ENCODE measurements at places on chromosomes 6 and 20.

DNA sequence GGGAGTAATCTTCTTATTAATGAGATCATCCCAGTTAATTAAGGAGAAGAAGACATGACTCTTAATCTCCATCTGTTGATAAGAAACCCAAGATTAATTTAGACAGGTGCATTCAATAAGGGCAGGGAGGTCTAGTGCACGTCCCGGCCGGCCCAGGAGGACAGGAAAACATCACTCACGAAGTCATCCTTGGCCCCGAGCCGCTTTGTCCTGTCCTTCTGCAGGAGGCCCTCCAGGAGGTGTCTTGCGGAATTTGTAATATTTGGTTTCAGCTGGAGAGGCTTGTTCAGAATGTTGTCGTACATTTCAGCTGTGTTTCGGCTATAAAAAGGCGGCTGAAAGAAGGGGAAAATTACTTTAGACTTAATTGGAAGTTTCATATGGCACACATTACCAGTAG lies 118.4 kb upstream of the SLC2A12 start:
- no peak for DNase-seq

- no peak for DNase-seq
These were observed 186.3 kb upstream of the SYNCRIP start for GRCh38 chr6:85828973-85829372.

- no peak for DNase-seq
These were observed 19.7 kb downstream of the TRAF3IP2 start for GRCh38 chr6:111585974-111586315.

- no peak for DNase-seq
These were observed 76.7 kb downstream of the RREB1 start for GRCh38 chr6:7184502-7184901.

GRCh38 chr6:126170433-126170832 lies 169.5 kb upstream of the CENPW start:
- no peak for DNase-seq

GRCh38 chr6:28218312-28219248 lies 6.5 kb upstream of the ZSCAN9 start:
- no peak for DNase-seq

- DNase-seq: no peak
These were observed 85.1 kb downstream of the AGPAT4 start for GRCh38 chr6:161188547-161189465.

DNA sequence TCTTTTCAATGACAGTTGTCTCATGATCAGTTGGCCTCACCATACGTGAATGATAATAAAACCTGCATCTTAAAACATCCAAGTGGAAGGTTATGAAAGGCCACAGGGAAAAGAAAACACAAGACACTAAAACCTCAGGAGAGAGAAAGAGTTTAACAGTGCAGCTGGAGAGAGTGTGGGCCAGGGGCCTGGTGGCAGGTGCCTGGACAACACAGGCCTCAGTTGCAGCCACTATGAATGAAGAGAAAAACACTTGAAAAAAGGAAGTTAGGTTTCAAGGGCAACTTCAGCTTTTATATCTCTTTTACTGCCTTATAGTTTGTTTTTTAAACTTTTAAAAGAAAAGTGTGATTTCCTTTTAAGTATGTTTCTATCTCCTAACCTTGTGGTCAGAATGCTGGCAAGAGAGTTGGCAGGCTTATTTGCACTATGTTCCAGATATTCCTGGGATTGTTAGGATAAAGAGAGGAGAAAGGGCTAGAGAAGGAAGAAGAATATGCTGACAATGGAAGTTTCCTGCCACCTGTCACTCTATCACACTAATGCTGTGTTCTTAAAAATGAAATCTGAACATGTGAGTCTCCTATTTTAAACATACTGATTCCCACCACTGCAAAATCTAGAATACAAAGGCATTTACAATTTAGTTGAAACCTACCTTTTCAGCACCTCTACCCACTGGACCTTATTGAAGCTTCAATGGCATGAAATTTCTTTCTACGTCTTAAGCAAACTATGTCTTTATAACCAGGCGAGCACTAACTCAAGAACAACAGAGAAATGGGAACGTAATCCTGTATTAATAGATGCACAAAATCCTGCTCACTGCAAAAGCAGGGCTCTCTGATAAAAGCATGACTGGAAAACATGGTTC lies 222.4 kb downstream of the CD83 start:
- no peak for DNase-seq

DNA sequence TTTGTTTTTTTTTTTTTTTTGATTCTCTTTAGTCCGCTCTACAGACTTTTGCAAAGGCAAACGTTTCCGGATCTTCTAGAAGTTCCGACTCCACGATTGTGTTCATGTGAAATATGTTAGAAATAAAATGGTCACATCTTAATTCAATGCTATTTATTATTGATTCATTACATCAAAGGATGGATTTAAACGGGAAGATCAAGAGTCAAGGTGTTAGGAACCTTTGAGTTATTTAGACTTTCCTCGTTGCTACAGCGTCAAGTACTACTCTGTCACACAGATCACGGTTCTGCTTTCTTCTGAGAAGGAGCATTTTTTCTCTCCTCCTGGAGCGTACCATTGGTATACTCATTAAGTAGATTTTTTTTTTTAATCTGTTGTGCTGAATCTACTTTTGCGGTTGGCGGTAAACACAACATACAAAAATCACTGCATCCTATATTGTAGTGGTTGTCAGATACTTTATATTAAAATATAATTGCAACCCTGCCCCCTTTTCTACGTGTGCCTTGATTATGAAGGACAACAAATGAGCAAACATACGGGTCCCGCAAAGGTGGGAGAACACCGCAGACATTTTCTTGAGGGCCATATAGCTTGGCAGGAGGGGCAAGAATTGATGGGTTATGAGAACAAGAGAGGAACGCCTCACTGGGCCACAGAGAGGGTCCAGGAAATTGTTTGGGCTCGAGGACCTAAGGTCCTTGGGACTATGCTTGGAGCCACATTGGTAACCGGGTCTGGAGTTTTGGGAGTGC lies 17.5 kb downstream of the HMGN4 start:
- no peak for DNase-seq

GRCh38 chr6:76422511-76423213 lies 350.2 kb upstream of the IMPG1 start:
- no peak for DNase-seq

DNA sequence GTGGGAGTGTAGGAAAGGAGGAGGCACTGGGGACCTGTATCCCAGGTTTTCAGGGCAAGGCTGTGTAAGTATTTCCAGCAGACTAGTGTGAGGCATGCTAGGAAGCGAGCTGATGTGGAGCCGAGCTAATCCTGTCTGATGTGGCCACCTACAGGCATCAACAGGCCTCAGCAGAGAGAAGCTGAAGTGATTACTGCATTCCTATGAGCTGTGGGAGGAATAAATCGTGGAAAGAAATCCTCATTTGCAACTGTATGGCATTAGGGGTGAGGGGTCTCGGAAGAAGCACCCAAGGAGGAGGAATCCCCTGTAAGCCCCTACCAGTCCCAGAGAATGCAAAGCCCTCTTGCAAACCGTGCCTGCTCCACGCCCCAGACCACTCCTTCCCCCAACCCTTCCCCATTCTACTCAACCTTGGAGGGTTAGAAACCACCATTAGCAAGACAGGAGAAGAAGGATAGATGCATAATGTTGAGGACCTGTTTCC lies 41.6 kb downstream of the C6orf15 start:
- DNase-seq: no peak

- no peak for DNase-seq
These were observed 47.2 kb upstream of the IPCEF1 start for GRCh38 chr6:154403788-154404187.

DNA sequence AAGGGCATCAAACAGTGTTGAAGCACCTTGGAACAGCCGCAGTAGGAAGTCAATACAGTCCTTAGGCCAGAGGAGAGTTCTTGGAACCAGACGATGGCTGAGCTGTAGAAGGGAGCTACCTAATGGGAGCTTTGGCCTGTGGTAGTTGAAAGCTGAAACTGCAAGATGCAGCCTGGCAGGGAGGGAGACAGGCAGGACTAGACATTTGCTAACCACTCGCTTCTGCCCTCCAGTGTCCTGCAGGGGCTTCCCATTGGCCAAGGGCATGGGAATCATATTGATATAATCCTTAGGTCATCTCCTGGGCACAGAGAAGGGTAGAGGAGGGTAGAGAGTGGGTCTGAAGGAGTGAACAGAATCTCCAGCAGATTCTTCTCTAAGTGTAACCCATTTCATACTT lies 60.4 kb downstream of the TPD52L1 start:
- DNase-seq: no peak

DNA sequence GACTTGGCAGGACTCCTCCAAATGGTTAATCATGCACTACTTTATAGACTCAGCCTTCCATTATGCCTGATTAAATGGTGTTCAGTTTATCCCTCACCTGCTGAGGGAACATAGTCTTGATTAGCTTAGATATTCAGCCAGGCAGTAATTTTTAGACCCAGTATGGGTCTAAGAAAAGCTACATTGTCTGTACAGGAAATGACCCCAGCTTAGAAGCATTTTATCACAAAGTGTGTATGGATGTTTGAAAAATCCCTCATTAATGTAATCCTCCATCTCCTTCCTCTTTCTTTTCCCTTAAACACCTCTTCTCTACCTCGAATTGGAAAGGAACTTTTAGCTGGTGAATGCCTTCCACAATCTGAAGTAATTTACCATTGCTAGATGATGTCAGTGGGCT lies 252.2 kb upstream of the BMP2 start:
- DNase-seq: no peak

- DNase-seq: no peak
These were observed 232.1 kb upstream of the TENT5A start for GRCh38 chr6:81984599-81984998.

DNA sequence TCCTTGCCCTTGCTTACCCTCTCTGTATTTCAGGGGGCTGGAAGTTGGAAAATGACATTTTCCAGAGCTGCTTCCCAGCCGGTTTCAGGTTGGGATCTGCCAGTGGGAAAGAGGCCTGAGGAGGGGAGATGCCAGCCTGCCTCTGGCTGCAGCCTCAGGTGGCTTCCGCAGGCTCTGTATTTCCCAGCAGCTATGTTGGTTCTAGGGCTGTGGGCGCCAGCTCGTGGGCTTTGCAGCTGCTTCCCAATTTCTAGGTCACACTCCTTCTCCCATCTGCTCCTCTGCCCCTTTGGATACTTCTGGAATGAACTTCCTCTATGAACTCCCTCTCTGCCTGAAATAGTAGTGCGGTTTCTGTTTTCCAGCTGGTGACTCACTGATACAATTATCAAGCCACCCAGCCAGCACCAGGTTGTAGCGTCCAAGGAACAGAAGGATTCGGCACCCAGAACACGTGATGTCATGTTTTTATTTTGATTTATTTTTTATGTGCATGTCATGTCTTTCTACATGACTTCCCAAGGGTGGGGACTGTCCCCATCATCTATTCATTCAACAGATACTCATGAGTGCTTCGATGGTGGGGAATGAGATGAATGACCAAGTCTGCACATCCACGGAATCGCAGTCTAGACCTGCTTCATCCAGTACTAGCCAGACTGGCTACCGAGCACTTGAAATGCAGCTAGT lies 38.0 kb downstream of the TGM2 start:
- DNase-seq: no peak

- DNase-seq: no peak
These were observed 167.8 kb downstream of the JARID2 start for GRCh38 chr6:15413466-15414234.

DNA sequence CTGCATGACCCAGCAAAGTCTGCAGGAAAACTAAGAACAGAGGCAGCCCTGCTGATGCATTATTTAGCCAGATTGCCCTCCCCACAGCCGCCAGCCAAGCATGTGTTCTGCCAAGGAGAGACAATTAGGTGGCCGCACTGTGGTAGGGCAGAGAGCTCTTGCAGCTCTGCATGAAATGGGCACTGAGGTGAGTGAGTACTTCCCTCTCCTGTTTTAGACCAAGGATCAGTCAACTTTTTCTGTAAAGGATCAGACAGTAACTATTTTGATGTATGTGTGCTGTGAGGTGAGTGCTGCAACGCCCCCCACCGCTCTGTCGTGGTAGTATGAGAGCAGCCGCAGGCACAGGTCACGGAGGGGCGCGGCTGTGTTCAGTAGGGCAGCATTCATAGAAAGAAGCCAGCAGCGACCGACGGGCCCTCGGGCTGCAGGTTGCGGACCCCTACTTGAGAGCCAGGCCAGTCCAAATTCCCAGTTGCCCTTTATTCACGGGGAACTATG lies 23.8 kb upstream of the FAM50B start:
- DNase-seq: no peak

- DNase-seq: no peak
These were observed 26.0 kb upstream of the SLC22A2 start for GRCh38 chr6:160284575-160284974.

Measured in activated CD4-positive, alpha-beta T cell treated with anti-CD3 and anti-CD28 coated beads, Interleukin-2, amount 50 U/mL, for 24 hours (primary cell).